ENCODE measurements at places on chromosomes 5 and 9.

- no peak overlapping the region for H3K4me3 ChIP-seq
- no peaks in the 10 kb centered on the region for H3K36me3 ChIP-seq
- DNase-seq, result no peak
- H3K27ac ChIP-seq, result no peak overlapping the region
- H3K4me1 ChIP-seq, result no peaks in the 10 kb centered on the region
Measured at GRCh38 chr5:3393920-3394597, 201.6 kb upstream of the IRX1 start.

DNA sequence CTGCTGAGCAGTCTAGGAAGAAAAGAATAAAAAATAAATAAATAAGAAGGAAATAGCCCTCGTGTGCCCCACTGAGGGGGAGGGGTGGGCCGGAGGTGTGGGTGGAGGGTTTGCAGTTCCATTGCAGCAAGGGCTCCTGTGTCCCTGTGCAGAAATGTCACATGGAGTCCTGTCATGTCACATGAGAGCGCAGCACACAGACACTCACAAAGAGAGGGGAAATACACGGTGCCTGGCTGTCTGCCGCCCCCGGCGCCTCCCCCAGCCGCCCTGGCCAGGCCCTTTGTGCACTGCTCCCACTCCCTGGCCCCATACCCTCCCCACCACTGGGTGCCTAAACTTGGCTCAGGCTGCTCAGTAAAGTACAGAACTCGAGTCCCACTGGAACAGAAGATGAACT, 55.6 kb upstream of the SPTLC1 start:
- H3K27ac ChIP-seq, result no peak overlapping the region
- H3K36me3 ChIP-seq, result no peaks in the 10 kb centered on the region
- no peak overlapping the region for H3K4me3 ChIP-seq
- no peaks in the 10 kb centered on the region for H3K27me3 ChIP-seq

- no peaks in the 10 kb centered on the region for H3K36me3 ChIP-seq
- H3K4me3 ChIP-seq, result no peak overlapping the region
- no peaks in the 10 kb centered on the region for H3K4me1 ChIP-seq
- H3K27ac ChIP-seq, result no peak overlapping the region
Measured at GRCh38 chr5:124301850-124302249, 444.6 kb downstream of the ZNF608 start.

DNA sequence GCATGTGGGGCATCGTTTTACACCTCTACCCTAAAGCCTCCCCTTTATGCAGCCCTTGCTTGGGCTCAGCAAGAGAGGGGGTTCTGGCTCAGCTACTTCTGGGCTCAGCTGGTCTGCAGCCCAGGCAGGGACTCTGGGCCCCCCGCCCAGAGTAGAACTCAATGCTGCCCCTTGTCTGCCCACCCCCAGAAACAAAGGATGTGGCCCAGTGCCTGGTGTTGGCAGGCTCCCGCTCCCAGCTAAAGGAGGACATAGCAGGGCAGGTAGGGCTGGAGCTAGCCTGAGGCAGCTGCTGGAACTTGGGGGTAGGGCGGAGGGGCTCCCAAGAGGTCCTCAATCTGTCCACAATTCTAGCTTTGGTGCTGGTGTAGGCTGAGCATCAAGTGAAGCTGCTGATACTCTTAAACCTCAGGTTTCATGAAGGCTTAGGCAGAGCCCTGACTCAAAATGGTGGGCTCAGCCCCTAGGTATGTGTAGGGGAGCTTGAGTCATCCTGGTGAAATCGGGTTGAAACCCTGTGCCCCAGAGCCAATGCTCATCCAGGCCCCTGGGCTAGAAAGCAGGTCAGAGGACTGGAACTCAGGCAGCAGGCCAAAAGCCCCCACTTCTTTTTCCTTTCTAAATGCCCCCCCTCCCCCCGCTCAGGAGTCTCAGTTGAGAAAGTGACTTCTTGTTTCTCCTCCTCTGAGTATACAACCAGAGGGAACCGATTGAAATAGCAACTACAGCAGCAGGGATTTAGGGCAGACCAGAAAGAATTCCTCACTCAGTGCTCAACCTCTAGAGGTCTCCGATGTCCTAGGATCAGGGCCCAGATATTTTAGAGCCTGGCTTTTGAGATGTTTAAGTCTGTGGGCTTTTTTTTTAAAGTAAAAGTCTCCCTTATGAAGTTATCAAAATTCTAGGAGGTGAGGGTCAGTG, 11.4 kb downstream of the PSD2 start:
- H3K36me3 ChIP-seq, result no peaks in the 10 kb centered on the region
- no peaks in the 10 kb centered on the region for H3K4me1 ChIP-seq
- no peak for DNase-seq
- peaks cover 96% of the 10 kb centered on the region for H3K27me3 ChIP-seq
- no peak overlapping the region for H3K27ac ChIP-seq
- H3K4me3 ChIP-seq, result no peak overlapping the region

DNA sequence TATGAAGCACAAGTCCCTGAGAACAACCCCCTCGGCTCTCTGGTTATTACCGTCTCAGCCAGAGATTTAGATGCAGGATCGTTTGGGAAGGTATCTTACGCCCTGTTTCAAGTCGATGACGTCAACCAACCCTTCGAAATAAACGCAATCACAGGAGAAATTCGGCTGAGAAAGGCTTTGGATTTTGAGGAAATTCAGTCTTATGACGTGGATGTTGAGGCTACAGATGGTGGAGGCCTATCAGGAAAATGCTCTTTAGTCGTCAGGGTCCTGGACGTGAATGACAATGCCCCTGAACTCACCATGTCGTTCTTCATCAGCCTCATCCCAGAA, 1.1 kb downstream of the PCDHB6 start:
- no peaks in the 10 kb centered on the region for H3K36me3 ChIP-seq
- H3K27me3 ChIP-seq, result no peaks in the 10 kb centered on the region
- no peak overlapping the region for H3K4me3 ChIP-seq
- no peak overlapping the region for H3K27ac ChIP-seq
- DNase-seq, result no peak

DNA sequence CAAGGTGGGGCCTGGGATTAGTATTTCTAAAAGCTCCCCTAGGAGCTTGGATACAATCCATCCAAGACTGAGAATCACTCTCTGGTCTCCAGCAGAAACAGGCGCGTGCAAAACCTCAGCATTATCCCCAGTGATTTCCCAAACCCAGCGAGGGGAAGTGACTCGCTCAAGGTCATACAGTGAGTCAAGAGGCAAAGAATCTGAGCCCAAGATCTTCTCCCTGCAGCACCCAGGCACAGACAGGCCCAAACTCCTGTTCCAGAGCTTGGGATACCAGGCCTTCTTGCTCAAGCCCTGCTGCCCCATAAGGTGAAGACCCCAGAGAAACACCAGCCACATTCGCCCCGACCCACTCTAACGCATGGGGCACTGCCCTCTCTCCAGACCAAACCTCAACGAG, 33.2 kb downstream of the SHB start:
- peak overlapping the region; percentile 46 for H3K27ac ChIP-seq
- H3K27me3 ChIP-seq, result no peaks in the 10 kb centered on the region
- no peak overlapping the region for H3K4me3 ChIP-seq
- DNase-seq, result peak; percentile 91
- peaks cover 61% of the 10 kb centered on the region for H3K4me1 ChIP-seq

DNA sequence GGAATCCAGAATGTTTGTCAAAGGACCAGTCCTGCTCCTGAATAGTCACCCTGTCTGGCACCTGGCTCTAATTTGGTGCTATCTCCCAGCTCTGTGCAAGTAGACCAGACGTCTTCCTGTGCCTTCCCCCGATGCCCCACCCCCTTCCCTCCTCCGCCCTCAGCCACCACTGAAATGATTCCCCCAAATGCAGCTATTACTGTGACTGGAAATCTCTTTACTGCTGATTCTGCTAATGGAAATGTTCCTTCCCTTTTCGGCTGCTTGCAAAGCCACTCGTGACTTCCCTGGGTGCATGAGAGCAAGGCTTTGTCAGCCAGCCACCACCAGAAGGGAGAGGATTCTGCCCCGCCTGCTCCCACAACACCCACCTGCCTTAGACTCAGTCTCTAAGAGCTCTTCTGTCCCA, 11.4 kb downstream of the ASTN2 start:
- peaks cover 21% of the 10 kb centered on the region for H3K27me3 ChIP-seq
- H3K27ac ChIP-seq, result no peak overlapping the region
- no peak for DNase-seq
- H3K36me3 ChIP-seq, result no peaks in the 10 kb centered on the region

GRCh38 chr5:110087829-110088228, 398.1 kb downstream of the MAN2A1 start:
- H3K27me3 ChIP-seq, result no peaks in the 10 kb centered on the region
- no peak overlapping the region for H3K27ac ChIP-seq
- peak; percentile 40 for DNase-seq
- no peaks in the 10 kb centered on the region for H3K36me3 ChIP-seq
- no peak overlapping the region for H3K4me3 ChIP-seq
- no peaks in the 10 kb centered on the region for H3K4me1 ChIP-seq

DNA sequence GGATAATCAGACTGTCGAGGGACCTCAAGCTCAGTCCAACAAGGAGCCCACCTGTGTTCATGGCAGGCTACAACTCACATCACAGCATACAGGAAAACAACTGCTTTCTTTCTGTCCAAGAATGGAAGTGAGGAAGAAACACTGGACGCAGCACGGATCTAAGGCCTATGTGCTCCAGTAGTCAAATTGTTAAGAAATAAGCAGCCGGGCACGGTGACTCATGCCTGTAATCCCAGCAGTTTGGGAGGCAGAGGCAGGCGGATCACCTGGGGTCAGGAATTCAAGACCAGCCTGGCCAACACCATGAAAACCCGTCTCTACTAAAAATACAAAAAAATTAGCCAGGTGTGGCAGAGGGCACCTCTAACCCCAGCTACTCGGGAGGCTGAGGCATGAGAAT, 427.8 kb downstream of the BNC2 start:
- peak overlapping the region; percentile 88 for H3K27ac ChIP-seq
- H3K4me3 ChIP-seq, result no peak overlapping the region
- DNase-seq, result peak; percentile 68
